ENCODE measurements at places on chromosomes 2 and 18. TPM values are rescaled to one million over a fixed set of nuclear protein-coding genes. Genes with fewer than 3 reads are reported as not detected.

DNA sequence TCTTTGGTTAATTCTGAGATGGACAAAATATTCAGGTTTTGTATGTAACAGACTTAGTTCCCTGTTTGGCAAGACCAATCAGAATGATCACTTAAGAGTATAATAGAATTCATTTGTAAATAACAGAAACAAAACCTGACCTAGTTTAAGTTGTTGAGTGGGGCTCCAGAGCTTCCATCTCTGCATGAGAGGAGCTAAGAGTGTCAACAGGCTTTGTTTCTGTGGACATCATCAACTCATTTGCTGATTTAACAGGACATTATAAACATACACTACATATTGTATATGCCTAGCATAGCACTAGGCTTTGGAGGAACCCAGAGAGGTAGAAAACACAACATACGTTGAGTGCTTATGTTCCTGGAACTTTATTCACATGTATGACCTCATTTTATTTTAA is 75.3 kb upstream of the TRIB2 start:
- H3K36me3 ChIP-seq = no peaks in the 10 kb centered on the region
- H3K4me1 ChIP-seq = peaks cover 15% of the 10 kb centered on the region
- no peak overlapping the region for H3K4me3 ChIP-seq
- no peaks in the 10 kb centered on the region for H3K27me3 ChIP-seq

- no peak for DNase-seq
- no peaks in the 10 kb centered on the region for H3K4me1 ChIP-seq
- H3K27me3 ChIP-seq = no peaks in the 10 kb centered on the region
- no peak overlapping the region for H3K4me3 ChIP-seq
- no peak overlapping the region for H3K27ac ChIP-seq
Measured at GRCh38 chr2:65031341-65032018, 24.7 kb upstream of the CEP68 start.

GRCh38 chr2:12787891-12788801 is 71.4 kb downstream of the TRIB2 start:
- H3K4me1 ChIP-seq = peaks cover 9% of the 10 kb centered on the region
- no peak for DNase-seq
- H3K27ac ChIP-seq = peak overlapping the region; percentile 74

The GULP1 gene
- total RNA-seq = 50.9 TPM

Data from sigmoid colon (tissue), 7 donors.